ENCODE measurements at places on chromosomes 16 and 17.
A peak's percentile ranks its signal among the peaks of the same experiment; 100 is the strongest.

DNA sequence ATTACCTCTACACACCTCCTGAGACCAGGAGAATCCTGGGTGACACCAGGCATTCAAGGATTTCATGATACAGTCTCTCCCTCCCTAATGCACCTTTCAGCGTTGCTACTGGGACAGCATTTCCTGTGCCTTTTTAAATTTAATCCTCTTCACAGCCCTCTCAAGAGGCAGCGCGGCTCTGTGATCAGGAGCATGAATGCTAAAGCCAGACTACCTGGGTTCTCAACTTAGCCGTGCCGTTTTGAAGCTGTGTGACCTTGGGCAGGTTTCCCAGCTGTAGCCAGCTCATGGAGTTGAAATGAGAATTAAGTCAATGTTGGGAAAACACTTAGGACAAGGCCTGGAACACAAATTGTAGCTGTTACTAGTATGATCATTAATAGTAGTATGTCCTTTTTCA lies 191.8 kb downstream of the XYLT1 start:
- no peak for DNase-seq

DNA sequence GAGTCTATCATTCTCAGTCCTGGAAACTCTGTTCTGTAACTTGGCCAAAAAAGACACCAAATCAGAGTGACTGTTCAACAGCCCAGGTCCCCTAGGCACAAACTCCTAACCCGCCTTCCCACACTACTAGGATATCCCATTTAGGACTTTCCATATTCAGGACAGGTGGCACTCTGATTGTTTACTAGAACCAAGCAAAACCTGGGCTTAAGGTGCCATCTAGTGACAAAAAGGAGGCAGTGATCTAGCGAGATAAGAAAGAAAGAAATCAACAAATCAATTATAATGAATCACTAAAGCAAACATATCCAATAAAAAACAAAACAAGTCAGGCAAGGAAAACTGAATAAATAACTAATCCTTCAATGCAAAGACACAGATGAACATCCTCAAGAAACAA lies 203.9 kb downstream of the CEP112 start:
- DNase-seq: no peak

- DNase-seq: no peak
Observed at GRCh38 chr16:68219725-68220351, 16.1 kb downstream of the ESRP2 start.

- DNase-seq: no peak
Observed at GRCh38 chr16:75266738-75267630, 15.6 kb upstream of the BCAR1 start.

GRCh38 chr17:65208717-65209116 lies 71.5 kb downstream of the RGS9 start:
- peak; percentile 91 for DNase-seq

- no peak for DNase-seq
Observed at GRCh38 chr16:30761427-30761927, 385 bp downstream of the CFAP119 start.

DNA sequence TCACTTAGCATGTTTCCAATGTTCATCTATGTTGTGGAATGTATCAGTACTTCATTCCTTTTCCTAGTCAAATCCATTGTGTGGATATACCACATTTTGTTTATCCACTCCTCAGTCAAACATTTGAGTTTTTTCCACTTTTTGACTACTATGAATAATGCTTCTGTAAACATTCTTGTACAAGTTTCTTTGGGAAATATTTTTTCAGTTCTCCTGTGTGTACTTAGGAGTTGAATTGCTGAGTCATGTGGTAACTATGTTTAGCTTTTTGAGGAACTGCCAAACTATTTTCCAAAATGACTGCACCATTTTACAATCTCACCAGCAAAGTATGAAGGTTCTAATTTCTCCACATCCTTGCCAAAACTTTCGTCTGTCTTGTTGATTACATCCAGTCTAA lies 223.7 kb upstream of the AXIN2 start:
- DNase-seq: no peak

DNA sequence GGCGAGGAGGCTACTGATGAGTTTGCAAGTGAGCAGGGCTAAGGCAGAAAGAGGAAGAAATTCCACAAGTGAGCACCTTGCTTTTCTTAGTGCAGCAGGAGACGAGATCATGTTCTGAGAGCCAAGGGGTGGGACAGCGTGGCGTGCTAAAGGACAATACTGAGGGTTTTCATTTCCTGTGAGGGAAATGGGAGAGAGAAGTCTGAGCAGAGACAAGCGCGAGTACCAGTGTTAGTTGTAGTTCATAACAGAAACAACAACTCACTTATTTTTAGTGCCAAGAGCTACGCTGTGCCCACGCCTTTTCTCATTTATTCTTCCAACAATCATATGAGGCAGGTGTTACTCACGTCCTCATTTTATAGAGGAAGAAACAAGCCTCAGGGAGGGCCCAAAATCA lies 2.3 kb downstream of the SPACA3 start:
- DNase-seq: no peak

GRCh38 chr16:3259836-3260235 lies 3.4 kb upstream of the MEFV start:
- no peak for DNase-seq

GRCh38 chr17:66564992-66565465 lies 262.6 kb downstream of the PRKCA start:
- DNase-seq: no peak

- DNase-seq: no peak
Observed at GRCh38 chr16:85829751-85830445, 30.4 kb downstream of the COX4I1 start.

- no peak for DNase-seq
Observed at GRCh38 chr17:28412099-28412498, 6.1 kb upstream of the SLC46A1 start.

DNA sequence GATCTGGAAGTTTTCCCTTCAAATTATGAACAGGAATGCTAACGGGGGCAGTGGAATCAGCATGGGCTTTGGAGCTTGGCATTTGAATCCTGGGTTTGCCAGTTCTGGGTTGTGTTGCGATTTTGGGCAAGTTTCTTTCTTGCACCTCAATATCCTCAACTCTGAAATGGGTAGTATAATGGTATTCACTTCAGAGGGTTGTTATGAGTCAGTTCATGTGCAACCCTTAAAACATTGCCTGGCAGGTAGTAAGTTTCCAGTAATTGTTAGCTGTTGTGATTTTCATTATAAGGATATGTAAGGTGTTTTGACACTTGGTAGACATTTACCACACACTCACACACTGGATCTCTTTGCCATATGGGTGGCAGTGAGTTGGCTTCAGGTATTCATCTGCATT lies 33.4 kb downstream of the SNX29 start:
- DNase-seq: no peak

- no peak for DNase-seq
Observed at GRCh38 chr16:12447556-12447955, 356.1 kb downstream of the CPPED1 start.

DNA sequence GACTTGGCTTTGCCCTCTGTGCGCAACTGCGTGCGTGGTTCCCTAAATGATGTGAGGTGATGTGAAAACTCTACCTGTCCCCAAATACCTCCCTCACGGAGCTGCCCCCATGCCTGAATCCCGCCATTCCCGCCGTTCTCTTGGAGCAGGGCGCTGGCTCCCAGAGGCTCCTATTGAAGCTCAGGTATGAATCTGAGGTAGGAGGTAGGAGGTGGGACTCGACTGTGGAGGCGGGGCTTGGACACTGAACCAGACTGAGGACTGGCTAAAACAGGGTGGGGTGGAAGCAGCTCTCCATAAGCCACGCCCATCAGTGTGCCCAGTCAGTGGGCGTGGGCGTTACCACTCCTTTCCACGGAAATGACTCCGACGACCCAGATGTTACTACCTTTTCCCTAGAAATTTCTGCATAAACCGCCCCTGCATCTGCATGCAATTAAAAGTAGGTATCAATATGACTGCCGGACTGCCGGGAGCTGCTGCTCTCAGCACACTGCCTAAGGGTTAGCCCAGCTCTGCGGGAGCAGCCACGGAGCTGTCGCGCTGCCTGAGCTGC lies 41.0 kb downstream of the FOXL1 start:
- DNase-seq: peak; percentile 7

DNA sequence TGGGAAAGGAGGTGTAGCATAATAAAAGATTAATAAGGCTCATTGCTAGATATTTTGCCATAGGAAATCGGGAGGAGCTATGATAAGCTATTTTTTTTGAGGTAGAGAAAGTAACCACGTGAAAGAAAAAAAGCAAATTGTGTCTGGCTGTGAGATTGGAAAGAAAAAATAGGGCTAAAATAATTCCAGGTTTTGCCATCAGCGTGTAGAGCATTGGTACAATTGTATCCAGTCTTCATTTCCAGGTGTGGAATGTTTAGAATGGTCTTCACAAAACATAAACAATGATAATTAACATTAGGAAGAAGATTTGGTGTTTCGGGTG lies 1.1 kb downstream of the TANC2 start:
- no peak for DNase-seq

- no peak for DNase-seq
Observed at GRCh38 chr17:64635647-64636305, 26.3 kb downstream of the SMURF2 start.

GRCh38 chr16:26334218-26335111 lies 642.7 kb downstream of the HS3ST4 start:
- no peak for DNase-seq

GRCh38 chr16:68823401-68824135 lies 19.8 kb upstream of the TANGO6 start:
- DNase-seq: no peak

- DNase-seq: no peak
Observed at GRCh38 chr16:54094641-54095040, 191.9 kb downstream of the IRX3 start.

DNA sequence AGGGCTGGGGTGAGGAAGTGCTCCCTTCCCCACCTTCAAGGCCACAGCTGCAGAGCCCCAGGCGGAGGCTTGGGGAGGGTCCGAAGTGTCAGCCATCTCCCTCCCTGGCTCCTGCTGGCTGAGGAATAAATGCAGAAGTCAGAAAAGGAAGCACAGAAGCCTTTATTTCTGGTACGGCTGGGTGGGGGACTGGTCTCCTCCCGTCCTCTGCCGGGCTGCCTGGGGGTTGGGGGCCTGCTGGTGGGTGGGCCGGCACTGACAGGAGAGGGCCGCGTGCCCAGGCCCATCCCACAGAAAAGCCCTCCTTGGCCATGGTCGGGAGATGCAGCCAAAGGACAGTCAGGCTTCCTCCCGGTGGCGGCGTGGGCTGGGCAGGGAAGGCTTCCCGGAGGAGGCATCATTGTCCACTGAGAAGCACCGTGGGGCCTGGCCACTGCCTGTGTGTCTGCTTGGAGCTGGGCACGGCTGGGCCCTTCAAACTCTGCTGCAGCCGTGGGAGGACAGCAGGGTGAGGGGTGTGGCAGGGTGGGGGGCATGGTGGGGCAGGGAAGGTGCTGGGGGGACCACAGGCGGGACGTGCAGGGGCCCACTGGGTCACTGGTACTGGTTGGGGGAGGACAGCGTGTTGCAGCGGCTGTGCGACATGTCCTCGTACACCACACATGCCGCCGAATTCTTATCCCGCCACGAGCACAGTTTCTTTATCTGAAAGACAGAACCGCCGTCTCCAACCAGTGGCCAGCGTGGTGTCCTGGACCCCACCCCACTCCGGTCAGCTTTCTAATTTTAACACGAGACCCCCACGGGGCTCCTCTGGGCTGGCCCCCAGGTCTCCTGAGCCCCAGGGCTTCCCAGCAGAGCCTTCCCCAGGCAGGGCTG lies 2.4 kb downstream of the CD7 start:
- DNase-seq: no peak

DNA sequence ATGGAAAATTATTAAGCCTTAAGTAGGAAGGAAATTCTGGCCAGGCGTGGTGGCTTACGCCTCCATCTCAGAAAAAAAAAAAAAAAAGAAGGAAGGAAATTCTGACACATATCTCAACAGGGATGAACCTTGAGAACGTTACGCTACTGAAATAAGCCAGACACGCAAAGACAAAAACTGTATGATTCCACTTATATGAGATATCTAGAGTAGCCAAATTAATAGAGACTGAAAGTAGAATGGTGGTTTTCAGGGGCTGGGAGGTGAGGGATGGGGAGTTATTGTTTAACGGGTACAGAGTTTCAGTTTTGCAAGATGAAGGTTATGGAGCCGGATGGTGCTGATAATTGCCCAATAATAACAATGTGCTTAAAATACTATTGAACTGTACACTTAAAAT lies 16.2 kb upstream of the HNF1B start:
- DNase-seq: no peak

DNA sequence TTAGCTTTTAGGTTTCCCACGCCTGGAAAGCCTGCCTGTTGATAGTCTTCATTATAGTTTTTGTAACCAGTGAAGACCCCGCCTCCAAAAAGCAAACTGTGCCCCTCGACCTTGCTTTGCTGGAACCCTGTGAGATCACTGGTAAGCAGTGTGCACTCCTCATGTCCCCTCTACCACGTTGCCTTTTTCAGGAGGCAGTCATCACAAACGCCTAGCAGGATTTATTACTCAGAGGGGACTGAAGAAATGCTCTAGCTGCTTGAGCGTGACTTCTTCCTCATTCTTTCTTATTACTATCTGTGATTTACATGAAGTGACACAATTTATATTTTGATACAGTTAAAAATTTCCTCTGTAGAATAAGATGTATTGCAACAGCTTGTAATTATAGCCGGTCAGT lies 6.5 kb upstream of the KRTAP3-1 start:
- no peak for DNase-seq

DNA sequence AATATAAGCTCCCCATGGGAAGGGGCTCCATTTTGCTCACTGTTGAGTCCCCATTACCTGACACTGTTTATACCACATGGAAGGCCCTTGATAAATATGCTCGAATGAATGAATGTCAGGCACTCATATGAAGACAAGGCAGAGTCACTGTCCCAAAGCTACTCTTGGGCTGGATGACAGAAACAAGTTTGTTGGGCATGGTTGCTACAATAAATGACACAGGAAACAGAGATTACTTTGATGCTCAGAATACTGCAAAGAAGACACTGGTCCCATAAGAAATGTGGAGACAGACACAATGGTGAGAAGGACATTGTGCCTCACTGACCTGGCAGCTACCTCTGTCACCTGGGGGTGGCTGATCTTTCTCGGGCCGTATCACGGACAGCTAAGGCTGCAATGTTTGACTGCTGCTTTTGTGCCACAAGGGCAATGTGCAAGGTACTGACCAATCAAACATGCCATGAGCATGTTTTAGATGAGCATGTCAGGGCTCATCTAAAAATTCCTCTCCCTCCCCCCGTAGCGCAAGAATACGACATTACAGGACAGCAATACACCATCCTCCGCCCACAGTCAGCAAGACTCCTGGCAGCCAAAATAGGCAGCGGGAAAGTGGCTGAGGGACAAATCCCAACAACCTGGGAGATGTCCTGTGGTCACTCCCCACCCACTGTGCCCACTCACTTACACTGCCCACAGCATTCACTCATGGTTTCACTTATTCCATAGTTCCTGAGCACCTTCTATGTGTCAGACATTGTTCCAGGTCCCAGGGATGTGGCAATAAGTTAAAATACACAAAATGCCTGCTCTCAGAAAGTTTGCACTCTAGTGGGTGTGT lies 5.0 kb downstream of the PIK3R6 start:
- no peak for DNase-seq

DNA sequence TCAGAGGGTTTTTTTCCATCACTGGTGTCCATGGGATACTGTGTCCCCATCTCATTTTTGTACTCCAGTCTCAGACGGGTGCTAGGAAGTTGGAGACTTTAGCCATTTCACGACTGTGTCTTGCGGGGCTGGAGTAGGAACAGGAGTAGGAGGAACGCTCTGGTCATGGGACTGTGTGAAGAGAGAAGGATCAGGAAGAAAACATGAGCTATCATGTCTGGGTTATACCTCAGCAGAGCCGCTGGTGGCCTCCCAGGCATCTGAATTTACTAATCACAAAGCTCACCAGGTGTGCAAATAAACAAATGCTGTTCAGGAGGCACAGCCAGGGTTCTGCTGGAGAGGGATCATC lies 225.4 kb downstream of the SEC14L1 start:
- no peak for DNase-seq

- no peak for DNase-seq
Observed at GRCh38 chr16:83900571-83900970, 1.7 kb downstream of the MLYCD start.

GRCh38 chr17:76537288-76537577 lies 276 bp downstream of the CYGB start:
- DNase-seq: no peak

All from COLO829 (cell line).